IgD-negative memory B cell (primary cell): ENCODE measurements at places on chromosomes 6 and 20. TPM values are rescaled to one million over a fixed set of nuclear protein-coding genes. Genes with fewer than 3 reads are reported as not detected.

PDE7B gene
- 0.49 TPM for polyA plus RNA-seq

TRIM10 gene
- polyA plus RNA-seq = not detected

PRRC2A gene
- 14.3 TPM for polyA plus RNA-seq

VSTM2L gene
- not detected for polyA plus RNA-seq

RAB44 gene
- polyA plus RNA-seq = not detected

KCNQ5 gene
- 6.9 TPM for polyA plus RNA-seq

OPN5 gene
- polyA plus RNA-seq = not detected

NT5E gene
- polyA plus RNA-seq = 118 TPM

SERPINB1 gene
- polyA plus RNA-seq = 85.6 TPM

PRL gene
- not detected for polyA plus RNA-seq

LY6G5C gene
- polyA plus RNA-seq = 3.2 TPM

APCDD1L gene
- 0.06 TPM for polyA plus RNA-seq

MAFB gene
- not detected for polyA plus RNA-seq

RAD21L1 gene
- polyA plus RNA-seq = not detected

TSPO2 gene
- not detected for polyA plus RNA-seq

ENPP4 gene
- polyA plus RNA-seq = 4.4 TPM
